ENCODE measurements at places on chromosomes 2 and 18.

- no peak for DNase-seq
These were observed 53.4 kb downstream of the SLC66A2 start for GRCh38 chr18:79897940-79898625.

- DNase-seq, result no peak
These were observed 240.1 kb upstream of the MMADHC start for GRCh38 chr2:149827585-149828126.

GRCh38 chr2:127465258-127465657 lies 47.0 kb downstream of the PROC start:
- no peak for DNase-seq

DNA sequence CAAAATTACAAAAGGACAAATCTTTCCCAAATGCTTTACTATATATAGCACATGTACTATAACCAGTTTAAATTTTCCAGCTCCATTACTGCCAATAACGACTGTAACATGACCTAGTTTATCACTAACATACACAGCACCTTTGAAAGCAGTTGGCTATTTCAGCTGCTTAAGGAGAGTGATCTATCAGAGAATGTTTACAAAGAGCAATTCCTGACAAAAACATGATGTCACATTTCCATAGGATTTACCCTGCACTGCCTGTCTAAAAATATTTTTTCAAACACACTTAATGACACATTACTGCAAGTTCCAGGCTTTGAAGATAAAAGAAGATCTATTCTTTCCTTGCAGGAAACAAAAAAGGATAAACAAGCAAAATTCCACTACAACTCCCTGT lies 40.6 kb downstream of the ZNF516 start:
- DNase-seq, result no peak

DNA sequence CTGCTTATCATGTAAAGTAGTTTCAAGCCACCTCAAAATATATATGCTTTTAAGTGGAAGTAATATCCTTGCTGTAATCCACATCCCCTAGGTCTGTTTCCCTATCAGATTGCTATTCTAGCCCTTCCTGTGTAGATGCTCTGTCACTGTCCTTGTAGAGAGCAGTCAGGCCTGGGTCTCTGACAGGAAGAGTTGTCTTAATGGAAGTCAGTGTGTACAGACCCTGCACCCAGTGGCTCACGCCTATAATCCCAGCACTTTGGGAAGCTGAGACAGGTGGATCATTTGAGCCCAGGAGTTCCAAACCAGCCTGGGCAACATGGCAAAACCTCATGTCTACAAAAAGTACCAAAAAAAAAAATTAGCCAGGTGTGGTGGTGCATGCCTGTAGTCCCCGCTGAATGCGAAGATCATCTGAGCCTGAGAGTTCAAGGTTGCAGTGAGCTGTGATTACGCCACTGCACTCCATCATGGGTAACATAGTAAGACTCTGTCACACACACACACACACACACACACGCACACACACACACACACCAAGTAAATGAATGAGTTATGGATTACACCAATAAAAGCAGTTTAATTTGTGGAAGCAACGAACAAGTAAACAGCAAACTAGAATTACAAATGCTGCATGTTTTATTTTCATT lies 70.2 kb upstream of the DSC1 start:
- DNase-seq, result no peak

GRCh38 chr2:206915121-206915520 lies 24.2 kb upstream of the CPO start:
- DNase-seq, result no peak

GRCh38 chr2:192195548-192196418 lies 1.1 kb upstream of the TMEFF2 start:
- DNase-seq, result no peak

DNA sequence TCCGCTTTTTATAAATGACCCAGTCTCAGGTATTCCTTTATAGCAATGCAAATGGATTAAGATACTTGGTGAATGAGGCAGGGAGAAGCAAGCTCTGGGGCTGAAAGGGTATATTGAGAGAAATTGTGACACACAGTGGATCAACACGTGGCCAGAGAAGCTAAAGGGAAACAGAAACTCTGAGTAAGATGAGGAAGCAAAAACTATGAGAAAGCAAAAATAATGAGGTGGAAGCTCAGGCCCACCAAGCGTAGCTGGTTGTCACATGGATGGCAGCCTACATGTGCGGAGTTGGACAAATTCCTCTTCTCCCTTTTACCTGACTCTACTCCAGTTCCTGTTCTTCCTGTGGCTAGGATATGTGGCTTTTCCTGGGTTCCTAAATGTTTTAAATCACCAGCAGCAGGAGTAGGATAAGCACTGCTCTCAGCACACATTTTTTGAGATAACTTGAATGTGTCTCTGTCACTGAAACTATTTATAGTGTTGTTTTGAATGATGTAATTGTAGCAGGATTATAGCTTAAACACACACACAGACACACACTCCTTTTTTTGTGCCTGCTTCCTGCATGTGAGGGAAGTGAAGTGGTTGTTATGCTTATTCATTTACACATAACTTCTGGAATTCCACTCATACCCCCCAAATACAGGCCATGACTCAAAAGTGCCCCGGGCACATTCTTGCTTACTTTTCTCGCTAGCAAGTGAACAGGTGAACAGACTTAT lies 30.1 kb upstream of the EPC2 start:
- no peak for DNase-seq

DNA sequence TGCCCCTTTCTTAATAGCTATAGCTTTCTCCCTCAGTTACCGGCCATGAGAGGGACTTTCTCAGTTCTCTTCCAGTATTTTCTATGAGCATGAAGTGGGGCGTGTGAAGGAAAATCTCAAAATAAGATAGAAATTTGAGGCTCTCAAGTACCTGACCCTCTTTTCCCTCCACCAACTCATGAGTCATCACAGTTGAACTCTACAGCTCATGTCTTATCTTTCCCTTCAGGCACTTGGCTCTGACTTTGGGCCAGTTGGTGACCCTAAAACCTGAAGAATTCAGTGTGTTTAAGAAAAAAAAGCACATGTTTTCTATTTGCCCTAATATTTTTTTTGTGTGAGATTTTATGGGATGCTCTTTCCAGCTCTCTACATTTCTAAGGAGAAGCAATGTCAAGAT lies 896.7 kb upstream of the ZEB2 start:
- DNase-seq, result no peak

DNA sequence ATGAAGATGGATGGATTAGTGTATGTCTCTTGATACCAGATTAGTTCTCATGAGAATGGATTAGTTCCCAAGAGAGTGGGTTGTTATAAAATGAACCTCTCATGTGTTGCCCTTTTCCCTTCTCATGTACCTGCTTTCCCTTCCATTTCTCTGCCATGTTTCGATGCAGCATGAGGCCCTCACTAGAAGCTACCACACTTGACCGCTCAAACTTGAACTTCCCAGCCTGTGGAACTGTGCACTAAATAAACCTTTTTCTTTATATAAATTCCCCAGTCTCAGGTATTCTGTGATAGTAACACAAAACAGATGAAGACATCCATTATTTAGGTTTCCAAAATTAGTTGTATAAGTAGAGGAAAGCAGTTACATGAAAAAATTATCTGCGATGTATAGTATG lies 73.5 kb downstream of the BABAM2 start:
- no peak for DNase-seq

- no peak for DNase-seq
These were observed 1250.7 kb upstream of the FAM98A start for GRCh38 chr2:34849827-34850226.

- DNase-seq, result no peak
These were observed 81.6 kb downstream of the TWIST2 start for GRCh38 chr2:238929242-238930081.

Data from DMS79 (cell line).